ENCODE measurements at places on chromosomes 5 and 9.

DNA sequence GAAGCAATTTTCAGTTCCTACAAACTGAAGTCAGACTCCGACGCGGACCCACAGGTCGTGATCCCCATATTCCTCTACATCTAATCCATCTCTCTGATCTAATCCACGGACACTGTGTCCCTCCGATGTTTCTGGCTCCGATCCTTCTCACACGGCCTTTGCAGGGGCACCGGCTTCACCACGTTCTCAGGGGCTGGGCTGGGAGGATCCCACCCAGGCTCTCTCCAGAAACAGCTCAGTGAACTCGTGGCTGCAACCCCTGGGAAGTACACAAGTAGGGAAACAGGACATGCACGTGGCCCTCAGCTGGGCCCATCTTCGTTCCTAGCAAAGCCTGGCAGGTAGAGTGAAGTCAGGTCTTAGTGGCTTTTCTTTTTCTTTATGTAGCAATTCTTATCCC lies 49.1 kb upstream of the OLFM1 start:
- no peak for DNase-seq

DNA sequence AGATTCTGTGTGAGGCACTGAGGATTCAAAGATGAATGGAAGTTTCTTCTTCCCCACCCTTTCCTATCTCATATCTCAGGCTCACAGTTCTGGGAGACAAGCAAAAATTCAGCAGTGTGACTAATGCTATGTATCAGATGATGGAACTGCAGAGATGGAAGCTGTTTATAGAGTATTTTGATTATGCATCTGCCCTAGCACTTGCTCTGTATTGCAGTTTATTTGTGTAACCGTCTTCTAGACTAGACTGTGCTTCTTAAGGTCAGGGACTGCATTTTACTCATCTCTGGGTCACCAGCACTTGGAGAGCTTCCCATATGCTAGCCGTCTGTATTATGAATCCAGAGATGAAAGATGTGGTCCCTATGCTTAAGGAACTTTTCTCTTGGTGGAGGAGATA lies 12.6 kb downstream of the CAVIN4 start:
- no peak for DNase-seq

- no peak for DNase-seq
These were observed 304.6 kb downstream of the PDE4D start for GRCh38 chr5:59588922-59589321.

GRCh38 chr5:177495243-177496060 lies 2.0 kb downstream of the PDLIM7 start:
- no peak for DNase-seq

GRCh38 chr5:143117821-143118220 lies 285.7 kb downstream of the NR3C1 start:
- no peak for DNase-seq

DNA sequence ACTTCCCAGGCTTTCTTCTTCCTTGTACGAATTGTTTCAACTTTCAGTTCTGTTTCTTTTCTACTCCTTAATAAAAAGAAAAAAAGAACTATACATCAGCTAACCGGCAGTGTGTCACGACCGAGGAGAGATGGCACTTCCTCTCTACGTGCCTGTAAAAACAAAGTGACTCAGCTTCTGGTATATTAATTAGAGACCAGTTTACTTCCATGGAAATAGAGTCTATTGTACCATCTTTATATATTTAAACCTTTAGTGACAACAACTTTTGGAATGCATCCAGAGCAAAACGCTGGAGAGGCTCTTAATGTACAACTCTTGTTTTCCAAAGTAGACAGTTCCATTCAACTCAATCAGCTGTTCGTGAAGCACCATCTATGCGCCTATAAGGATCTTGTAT lies 94.5 kb upstream of the LIFR start:
- no peak for DNase-seq

DNA sequence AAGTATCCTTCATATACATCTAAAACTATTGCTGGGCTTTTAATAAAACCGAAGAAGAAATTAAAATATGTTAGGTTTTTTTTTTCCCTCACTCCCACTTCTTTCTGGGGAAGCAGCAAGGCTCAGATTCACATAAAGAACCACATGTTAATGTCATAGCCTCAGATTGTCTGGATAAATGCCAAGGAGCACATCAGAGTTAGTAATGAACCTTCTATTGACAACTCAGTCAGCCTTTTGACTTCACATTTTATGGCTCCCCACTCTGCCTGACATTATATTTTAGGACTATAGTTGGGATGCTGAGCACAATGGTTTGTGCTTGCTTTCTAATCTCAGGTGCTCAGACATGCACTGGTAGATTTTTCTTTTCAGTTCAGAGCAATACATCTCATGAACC lies 21.8 kb downstream of the DMAC1 start:
- peak; percentile 53 for DNase-seq

DNA sequence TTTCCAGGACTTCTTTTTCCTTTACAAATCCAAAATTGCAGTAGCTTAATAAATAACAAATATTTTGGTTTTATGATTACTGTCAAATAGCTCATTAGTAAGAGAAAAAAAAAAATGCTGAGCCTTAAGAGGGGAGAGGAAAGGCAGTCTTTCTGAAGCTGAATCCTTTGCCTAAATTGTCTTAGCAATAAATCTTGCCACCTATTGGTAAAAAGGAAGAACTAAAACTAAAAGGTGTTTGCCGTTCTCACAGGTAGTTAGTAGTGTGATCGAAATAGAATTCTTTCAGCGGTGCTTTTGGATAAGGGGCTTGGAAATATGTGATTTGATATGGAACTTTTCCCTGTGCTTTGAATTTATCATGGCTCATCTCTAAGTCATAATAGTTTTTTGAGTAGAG lies 31.2 kb downstream of the PIK3R1 start:
- no peak for DNase-seq

DNA sequence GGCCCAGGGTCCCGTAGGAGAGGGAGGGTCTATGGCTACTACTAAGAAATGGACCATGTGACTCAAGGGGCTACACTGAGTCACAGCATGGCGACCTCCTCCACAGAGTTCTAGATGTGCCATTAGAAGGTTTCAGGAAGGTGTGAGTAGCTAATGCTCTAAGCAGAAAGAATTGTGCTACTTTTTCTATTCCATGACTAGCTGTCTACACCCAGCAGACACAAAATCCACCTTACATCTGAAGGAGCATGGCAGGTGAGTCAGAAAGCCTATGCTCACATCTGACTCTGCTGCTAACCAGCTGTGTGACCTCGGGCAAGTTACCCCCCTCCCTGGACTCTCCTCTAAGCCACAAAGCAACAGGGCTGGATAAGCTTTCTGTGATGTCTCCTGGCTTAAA lies 14.4 kb upstream of the MEIKIN start:
- DNase-seq, result no peak

GRCh38 chr5:16856531-16856930 lies 79.6 kb downstream of the MYO10 start:
- DNase-seq, result no peak

- peak; percentile 52 for DNase-seq
These were observed 292.0 kb downstream of the FANCC start for GRCh38 chr9:95025213-95026147.

Data from NCI-H774 (cell line).